ENCODE measurements at places on chromosomes 3 and 15.

DNA sequence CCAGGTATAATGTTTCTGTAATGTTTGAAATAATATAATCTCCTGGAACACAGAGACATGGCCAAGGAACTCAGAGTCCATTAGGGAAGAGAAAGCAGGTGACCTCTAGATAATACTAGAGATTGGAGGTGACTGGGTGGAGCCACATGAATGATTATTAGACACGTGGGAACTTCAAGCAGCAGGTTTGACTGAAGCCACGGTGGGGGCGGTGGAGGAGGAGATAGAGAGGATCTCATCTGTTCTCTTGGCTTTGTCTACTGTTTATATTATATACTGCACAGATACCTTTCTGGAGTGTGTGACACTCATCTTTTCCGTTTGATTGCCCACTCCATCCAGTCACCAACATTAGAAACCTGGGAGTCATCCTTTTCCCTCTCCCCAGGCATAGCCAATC lies 33.7 kb downstream of the KIF7 start:
- DNase-seq: no peak

DNA sequence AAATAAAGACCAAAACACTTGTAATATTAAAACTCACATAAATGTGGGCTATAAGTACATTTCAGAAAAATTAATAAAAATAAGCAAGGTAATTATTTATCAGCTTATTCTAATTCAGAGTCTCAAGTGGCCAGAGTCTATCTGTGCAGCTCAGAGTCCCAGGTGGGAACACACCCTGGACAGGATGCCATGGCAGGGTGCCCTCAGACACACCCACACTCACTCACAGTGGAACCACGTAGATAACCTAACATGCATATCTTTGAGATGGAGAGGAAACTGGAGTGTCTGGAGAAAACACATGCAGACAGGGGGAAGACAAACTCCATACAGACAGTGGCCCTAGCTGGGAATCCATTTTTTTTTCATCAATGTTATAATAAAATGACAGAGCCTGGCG lies 37.2 kb downstream of the FSIP1 start:
- no peak for DNase-seq

DNA sequence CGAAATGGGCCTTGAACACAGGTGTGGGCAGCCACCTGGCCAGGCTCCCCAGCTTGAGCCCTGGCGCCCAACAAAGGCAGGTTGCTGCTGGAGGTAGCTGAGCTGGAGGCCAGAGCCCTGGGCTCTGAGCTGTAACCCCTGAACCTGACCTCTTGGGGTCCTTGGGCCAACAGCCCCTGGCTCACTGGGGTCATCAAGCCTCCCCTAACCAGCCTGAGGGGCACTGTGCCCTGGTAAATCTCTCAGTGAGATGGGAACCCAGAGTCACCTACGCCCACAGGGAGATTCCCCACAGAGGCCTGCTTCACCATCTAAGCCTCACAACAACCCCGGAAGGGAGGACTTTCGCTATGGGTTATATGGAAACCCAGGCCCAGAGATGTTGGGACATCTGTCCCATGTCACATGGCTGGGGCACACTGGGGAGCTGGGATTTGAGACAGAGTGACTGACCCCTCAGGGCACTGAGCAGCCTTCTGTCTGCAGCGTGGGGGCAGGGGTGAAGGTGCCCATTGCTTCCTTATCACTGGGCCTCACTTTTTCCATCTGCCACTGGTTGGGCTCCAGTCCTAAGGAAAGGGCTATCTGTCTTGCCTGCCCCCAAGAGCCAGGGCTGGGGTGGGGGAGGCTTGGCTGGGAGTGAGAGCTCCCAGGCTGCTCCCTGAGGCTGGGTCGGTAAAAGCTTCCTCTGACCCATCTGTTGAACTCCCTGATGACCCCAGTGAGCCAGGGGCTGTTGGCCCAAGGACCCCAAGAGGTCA lies 59.1 kb downstream of the IQSEC1 start:
- DNase-seq: peak; percentile 46

GRCh38 chr15:56758770-56759449 lies 25.6 kb upstream of the ZNF280D start:
- DNase-seq: no peak

DNA sequence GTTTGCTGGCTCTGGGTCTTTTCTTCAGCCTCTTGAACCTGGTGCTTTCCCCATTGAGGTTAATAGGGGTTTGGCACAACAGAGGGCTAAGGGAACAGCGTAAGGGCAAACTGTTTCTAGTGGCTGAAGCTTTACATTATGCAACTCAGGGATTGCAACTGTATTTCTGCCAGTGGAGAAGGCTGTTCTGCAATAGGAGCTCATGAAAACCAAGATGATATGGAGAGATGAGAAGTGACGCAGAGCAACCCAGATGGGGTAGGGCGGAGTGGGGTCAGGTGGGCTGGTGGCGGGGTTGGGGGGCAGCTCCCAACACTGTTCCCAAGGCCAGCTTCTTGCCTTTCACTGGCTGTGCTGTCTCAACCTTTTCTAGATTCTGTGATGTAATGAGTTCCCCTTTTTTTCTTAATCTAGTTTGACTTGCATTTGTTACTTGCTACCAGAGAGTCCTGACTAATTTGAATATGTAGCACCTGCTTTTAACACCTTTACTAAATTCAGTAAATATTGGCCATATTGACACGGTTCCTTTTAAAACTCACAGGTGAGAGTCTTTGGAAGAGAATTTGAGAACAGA lies 7.2 kb downstream of the GXYLT2 start:
- no peak for DNase-seq

DNA sequence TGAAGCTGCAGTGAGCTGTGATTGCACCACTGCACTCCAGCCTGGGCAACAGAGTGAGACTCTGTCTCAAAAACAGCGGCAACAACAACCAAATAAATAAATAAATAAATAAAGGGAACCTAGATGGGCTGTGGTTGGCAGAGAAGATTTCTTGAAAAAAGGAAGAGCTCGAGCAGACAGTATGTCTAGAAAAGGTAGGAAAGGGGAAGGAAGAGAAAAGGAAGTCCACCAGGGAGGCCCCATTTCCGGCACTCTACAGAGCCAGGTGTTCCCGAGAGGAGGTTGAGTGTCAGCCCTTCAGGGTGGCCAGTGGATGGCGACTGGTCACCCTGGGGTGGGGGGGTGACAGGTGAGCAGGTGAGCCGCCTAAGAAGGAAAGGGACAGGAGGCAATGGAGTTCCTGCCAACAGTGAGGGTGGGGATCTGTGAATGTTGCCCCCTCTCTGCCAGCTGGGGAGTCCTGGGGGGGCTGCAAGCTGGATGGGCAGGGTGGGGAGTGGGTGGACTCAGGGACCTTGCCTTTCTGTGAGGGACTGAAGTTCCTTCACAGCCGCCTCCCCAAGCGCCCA lies 14.8 kb downstream of the PAQR5 start:
- no peak for DNase-seq

DNA sequence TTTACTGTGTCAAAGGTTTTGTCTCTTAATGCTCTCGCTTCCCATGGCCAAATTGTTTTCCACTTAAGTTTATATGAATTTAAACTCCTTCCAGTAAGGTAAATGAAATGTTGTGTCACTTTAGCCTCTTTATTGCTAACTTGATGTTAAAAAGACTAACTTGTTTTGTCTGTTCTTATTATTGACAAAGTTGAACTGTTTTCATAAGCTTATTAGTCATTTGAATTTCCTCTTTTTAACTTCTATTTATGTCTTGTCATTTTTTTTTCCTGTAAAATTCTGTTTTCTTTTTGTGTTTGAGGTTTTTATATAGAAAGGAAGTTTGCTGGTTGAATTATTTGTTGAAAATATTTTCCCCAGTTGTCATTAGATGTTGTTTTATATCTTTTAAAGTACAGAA lies 25.8 kb downstream of the FAM98B start:
- DNase-seq: no peak

DNA sequence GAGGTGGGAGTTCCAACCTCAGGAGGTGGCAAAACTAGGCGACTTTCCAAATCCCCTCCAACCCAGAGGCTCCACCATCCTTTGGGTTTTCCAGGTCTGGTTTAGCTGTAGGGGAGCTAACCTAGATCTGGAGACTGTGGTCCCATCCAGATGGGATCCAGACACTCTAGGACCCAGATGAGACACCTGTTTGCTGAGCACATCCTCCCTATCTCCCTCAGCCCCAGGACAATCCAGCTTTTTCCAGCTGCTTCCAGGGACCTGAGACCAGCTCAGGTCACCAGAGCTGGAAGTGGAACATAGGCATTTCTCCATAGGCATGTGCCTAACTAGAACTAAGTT lies 18.2 kb downstream of the CRTAP start:
- DNase-seq: no peak

GRCh38 chr15:95946241-95946640 lies 384.3 kb upstream of the NR2F2 start:
- DNase-seq: no peak

DNA sequence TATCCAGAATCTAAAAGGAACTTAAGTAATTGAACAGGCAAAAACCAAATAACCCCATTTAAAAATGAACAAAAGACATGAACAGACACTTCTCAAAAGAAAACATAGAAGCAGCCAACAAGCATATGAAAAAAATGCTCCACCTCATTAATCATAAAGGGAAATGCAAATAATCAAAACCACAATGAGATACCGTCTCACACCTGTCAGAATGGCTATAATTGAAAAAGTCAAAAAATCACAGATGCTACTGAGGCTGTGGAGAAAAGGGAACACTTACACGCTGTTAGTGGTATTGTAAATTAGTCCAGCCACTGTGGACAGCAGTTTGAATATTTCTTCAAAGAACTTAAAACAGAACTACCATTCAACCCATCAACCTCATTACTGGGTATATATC lies 220.7 kb downstream of the MEX3B start:
- no peak for DNase-seq
